NCI-H187 (cell line): ENCODE measurements at places on chromosomes 16 and 17.

GRCh38 chr16:55641430-55642056 lies 14.2 kb upstream of the SLC6A2 start:
- DNase-seq: no peak

DNA sequence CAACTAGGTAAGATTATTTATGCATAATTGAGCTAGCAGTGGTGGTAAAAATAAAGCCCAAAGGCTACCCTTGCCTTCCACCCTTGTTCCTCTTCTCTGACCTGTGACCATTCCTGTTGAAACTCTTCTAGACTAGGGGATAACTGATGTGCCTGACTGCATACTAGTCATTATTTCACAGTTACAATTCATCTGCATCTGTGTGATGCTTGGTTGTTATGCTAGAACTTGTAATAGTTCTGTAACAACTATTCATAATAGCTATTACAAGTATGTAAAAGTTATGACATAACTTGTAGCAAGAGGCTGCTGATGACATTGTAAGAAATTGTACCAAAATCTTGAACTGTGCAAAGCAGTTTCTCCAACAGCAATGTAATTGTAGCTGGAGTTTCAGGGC lies 2.4 kb upstream of the VAC14 start:
- DNase-seq: no peak

GRCh38 chr17:56431736-56432135 lies 161.8 kb upstream of the NOG start:
- no peak for DNase-seq

DNA sequence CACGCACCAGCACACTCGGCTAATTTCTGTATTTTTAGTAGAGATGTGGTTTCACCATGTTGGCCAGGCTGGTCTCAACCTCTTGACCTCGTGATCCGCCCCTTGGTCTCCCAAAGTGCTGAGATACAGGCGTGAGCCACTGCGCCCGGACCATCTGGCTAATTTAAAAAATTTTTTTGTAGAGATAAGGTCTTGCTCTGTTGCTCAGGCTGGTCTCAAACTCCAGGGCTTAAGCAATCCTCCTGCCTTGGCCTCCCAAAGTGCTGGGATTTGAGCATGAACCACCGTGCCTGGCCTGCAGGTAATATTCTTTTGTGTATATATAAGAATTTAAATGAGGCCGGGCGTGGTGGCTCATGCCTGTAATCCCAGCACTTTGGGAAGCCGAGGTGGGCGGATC lies 115.0 kb downstream of the RPTOR start:
- DNase-seq: no peak
